ENCODE measurements at places on chromosomes 5 and 9. TPM values are rescaled to one million over a fixed set of nuclear protein-coding genes. Genes with fewer than 3 reads are reported as not detected.

The IL3 gene
- not detected for total RNA-seq

The PDE6A gene
- not detected for total RNA-seq

The MSMP gene
- total RNA-seq = 0.46 TPM

The SPATA31C1 gene
- not detected for total RNA-seq

The ADGRD2 gene
- total RNA-seq = not detected

The GFI1B gene
- 0.48 TPM for total RNA-seq

The FOXD4L3 gene
- total RNA-seq = 0.18 TPM
